ENCODE measurements at places on chromosomes 3 and 15.

GRCh38 chr3:100588251-100588650 is 21.1 kb upstream of the ADGRG7 start:
- H3K27me3 ChIP-seq: peaks cover 6% of the 10 kb centered on the region
- H3K27ac ChIP-seq: no peak overlapping the region
- no peaks in the 10 kb centered on the region for H3K36me3 ChIP-seq
- H3K4me3 ChIP-seq: no peak overlapping the region
- DNase-seq: no peak

DNA sequence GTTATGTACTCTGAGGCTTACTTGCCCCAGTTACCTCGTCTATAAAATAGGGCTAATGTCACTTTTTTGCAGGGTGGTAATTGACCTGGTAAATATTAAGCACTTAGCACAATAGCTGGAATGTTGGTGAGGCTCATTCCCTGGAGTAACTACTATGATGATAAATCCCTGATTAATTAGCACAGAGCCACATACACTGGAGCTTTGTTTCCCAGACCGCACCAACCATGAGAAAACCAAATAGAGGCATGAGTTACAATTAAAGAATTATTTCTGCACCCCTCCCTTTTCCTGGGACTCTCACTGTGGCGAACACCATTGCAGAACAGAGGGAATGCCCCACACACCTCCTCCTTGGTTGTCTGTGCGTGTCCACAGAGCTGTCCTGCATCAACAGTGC is 76.6 kb upstream of the CPOX start:
- H3K27ac ChIP-seq: no peak overlapping the region
- H3K4me3 ChIP-seq: no peak overlapping the region
- DNase-seq: no peak
- H3K36me3 ChIP-seq: no peaks in the 10 kb centered on the region
- peaks cover 4% of the 10 kb centered on the region for H3K27me3 ChIP-seq

- H3K27ac ChIP-seq: no peak overlapping the region
- no peaks in the 10 kb centered on the region for H3K36me3 ChIP-seq
- DNase-seq: no peak
- no peaks in the 10 kb centered on the region for H3K27me3 ChIP-seq
Observed at GRCh38 chr15:27844018-27844666, 255.0 kb downstream of the OCA2 start.

DNA sequence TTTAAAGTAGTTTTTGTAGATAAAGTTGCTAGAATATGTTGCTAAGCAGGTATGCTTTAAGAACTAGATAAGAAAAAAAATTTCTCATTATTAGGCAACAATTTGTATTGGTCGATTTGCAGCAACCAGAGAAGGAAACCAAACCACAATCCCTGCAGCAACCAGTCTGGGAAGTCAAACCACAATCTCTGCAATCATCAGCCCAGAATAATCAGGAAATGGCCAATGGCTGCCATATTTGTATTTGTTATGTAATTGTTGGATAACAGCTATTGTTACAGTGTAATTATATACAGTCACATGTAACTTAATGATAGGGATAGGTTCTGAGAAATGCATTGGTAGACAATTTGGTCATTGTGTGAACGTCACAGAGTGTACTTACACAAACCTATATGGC is 23.6 kb downstream of the STXBP5L start:
- H3K36me3 ChIP-seq: no peaks in the 10 kb centered on the region
- no peaks in the 10 kb centered on the region for H3K4me1 ChIP-seq
- no peak for DNase-seq
- H3K27me3 ChIP-seq: no peaks in the 10 kb centered on the region
- no peak overlapping the region for H3K4me3 ChIP-seq

DNA sequence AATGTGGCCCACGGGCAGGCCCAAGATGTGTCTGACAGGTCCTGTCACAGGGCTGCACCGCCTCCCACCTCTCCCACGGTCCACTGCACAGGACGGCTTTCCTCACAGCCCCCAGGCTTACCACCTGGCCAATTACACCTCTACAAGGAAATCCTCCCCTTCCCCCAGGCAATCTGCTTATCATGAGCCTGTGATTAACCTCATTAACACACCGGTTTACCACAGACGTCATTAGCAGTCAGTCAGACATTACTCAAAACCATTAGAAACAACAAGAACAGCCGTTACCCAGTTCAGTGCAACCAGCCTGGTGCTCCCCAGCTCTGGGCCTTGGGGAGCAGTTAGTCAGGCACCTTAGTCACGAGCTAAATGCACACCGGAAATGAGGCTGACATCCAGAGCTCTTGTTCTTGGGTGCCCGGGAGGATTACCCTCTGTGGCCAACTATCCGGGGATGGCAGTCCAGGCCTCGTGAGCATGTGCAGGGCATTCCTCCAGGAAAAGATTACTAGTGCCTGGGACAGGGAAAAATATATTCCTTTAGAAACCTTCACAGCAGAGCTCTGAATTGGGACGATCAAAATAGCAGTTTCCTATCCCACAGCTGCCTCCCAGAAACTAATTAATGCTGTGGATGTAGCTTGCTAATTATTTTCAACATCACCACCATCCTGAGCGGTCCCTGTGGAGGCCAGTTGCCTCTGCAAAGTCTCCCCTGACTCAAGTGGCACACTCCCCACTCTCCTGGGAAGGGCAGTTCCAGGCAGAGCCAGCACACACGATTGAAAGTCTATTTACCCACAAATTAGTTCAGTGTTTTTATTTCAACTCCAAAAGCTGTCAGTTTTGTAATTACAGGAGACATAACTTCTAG is 117.4 kb upstream of the ZBED2 start:
- no peaks in the 10 kb centered on the region for H3K27me3 ChIP-seq
- peaks cover 23% of the 10 kb centered on the region for H3K36me3 ChIP-seq
- H3K4me3 ChIP-seq: no peak overlapping the region
- DNase-seq: no peak
- no peak overlapping the region for H3K27ac ChIP-seq

DNA sequence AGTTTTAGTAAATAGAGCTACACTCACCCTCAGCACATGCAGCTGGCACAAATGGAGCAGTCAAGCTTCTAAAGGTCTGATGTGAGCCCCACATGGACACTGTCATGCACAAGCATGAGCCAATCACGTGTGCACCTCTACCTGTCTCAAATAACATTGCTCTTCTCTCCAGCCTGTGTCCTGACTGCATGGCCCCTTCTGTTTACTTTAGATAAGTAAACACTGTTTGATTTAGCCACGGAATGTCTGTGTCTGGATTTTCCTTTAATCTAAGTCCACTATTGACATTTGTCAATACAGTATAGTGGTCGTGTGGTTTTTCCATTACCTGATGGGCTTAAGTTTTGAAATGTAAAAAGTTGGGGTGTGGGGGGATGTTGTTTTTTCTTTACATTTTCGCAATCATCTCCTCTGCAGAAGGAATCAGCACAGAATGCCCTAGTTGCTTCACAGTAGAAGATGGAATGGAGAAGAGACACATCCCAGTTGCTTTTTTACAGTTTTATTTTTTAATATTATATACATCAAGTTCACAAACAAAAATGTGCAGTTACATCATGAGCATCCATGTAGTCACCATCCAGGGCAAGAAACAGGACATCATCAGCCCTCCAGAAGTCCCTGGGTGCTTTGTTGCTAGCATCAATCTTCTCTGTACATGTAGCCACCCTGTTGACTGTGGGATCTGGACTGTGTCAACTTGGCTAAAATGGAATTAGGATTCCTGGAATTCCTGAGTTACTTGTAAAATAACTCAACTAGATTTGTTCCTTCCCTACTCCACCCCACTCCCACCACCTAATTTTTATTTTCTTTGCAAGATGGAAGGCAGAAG is 146.1 kb downstream of the UACA start:
- H3K36me3 ChIP-seq: no peaks in the 10 kb centered on the region
- DNase-seq: no peak
- no peak overlapping the region for H3K4me3 ChIP-seq
- no peak overlapping the region for H3K27ac ChIP-seq
- peaks cover 27% of the 10 kb centered on the region for H3K27me3 ChIP-seq

GRCh38 chr15:56978898-56979662 is 60.6 kb downstream of the TCF12 start:
- H3K27me3 ChIP-seq: no peaks in the 10 kb centered on the region
- H3K4me3 ChIP-seq: no peak overlapping the region
- H3K27ac ChIP-seq: no peak overlapping the region

GRCh38 chr3:115659253-115660220 is 36.2 kb downstream of the GAP43 start:
- no peaks in the 10 kb centered on the region for H3K36me3 ChIP-seq
- peaks cover 2% of the 10 kb centered on the region for H3K27me3 ChIP-seq
- no peak overlapping the region for H3K27ac ChIP-seq
- no peak for DNase-seq

DNA sequence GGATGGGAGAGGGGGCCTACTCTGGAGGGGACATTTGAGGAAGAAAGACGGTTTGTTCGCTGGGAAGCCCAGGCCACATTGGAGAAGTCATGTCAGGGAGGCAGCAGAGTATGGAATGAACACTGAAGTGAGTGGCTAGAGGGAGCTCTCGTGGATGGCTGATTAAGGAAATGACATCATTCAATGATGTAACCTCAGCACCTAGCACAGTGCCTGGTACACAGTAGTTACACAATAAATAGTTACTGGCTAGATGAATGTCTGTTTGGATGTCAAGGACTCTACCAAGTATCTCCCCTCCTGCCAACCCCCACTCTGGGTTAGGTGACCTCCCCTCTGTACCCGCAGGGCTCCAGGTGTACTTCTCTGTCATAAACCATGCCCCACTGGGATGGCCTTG is 121.1 kb downstream of the CLSTN2 start:
- no peak for DNase-seq
- H3K27me3 ChIP-seq: no peaks in the 10 kb centered on the region
- H3K27ac ChIP-seq: no peak overlapping the region

- peak; percentile 44 for DNase-seq
- H3K4me3 ChIP-seq: peak overlapping the region; percentile 28
- peaks cover 67% of the 10 kb centered on the region for H3K4me1 ChIP-seq
- no peaks in the 10 kb centered on the region for H3K27me3 ChIP-seq
- peaks cover 33% of the 10 kb centered on the region for H3K36me3 ChIP-seq
Observed at GRCh38 chr15:41935566-41936020, 36.8 kb downstream of the EHD4 start.

DNA sequence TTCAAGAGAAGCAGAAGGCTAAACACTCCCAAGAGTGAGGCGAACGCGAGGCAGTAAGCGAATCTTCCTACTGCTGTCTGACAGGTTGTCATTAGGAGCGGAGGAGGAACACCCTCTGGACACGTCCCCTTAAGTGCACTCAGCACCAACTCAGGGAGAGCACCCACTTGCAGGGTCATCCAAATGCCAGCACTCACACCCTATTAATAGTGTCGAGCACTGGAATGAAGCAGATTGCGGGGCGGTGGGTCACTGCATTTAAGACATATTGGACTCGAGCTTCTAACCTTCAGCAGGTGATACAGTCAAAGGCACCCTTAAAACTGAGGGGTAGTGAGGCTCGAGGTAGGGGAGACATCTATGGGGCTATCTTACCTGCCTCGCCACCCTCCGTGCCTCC is 28.7 kb downstream of the SH3BP5 start:
- peak overlapping the region; percentile 73 for H3K4me3 ChIP-seq
- no peaks in the 10 kb centered on the region for H3K27me3 ChIP-seq
- no peak for DNase-seq
- H3K36me3 ChIP-seq: peaks cover 67% of the 10 kb centered on the region
- H3K27ac ChIP-seq: peak overlapping the region; percentile 89

DNA sequence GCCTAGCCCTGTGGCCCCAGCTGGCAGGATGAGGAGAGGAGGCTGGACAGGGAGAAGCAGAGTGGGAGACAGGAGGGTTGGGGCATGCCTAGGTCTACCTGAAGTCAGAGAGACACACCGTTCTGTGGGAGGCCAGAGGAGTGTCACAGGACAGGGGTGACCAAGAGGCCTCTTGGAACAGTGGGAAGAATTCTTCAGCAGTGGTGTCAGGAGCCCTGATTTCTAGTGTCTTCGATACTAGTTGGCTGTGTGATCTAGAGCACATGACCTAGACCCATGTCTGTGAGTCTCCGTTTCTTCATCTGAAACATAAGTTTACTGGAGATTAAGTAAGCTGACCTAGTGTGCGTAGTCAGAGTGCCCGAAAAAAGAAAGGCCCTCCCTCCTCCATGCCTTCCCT is 92.2 kb downstream of the EEFSEC start:
- H3K36me3 ChIP-seq: peaks cover 13% of the 10 kb centered on the region
- H3K4me3 ChIP-seq: no peak overlapping the region
- H3K27ac ChIP-seq: no peak overlapping the region
- peaks cover 11% of the 10 kb centered on the region for H3K4me1 ChIP-seq

DNA sequence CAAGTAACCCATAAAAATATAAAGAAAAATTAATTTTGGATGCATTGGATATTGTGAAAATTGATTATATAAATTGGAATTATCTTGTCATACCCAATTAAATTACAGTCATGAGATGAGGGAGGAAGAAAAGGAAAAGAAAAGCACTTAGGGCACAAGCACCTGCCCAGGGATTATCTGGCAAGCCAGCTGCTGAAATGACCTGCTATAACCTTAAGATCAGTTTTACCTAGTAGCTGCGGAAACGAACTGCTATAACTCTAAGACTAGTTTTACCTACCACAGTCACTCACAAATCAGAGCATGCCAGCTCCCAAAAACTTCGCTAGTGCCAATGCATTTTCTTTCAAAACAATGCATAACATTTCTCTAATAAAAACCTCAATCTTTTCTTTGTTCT is 26.2 kb downstream of the LRRFIP2 start:
- H3K4me3 ChIP-seq: no peak overlapping the region
- no peaks in the 10 kb centered on the region for H3K27me3 ChIP-seq
- H3K4me1 ChIP-seq: peaks cover 1% of the 10 kb centered on the region
- DNase-seq: no peak

DNA sequence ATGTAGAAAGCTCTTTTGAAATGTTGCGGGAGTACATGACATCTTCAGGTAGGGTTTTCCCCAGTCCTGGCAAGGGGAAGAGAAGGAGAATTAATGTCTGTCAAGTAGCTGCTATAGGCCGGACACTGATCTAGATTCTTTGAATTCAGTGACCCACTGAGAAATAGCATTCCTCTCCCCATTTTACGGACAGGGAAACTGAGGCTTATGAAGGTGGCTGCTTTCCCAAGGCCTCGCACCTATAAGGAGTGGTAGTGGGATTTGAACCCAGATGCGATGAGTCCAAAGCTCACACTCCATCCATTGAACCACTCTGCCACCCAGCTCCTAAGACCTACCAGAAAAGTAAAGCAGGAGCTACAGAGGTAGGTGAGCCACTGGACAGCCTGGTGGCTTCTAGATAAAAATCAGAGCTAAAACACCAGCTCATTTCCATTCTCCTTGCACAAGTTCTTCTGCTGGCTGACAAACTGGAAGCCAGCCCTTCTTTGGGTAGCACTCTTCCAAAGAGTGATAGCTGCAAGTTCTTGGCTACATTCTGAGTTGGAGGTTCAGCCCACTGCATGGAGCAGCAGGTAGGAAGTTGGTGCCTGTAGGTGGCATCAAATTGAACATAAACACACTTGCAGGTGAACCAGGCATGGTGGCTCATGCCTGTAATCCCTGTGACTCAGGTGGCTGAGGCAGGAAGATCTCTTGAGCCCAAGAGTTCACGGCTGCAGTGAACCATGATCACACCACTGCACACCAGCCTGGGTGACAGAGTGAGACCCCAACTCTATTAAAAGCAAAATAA is 22.0 kb downstream of the ZNF710 start:
- H3K27me3 ChIP-seq: no peaks in the 10 kb centered on the region
- H3K36me3 ChIP-seq: peaks cover 3% of the 10 kb centered on the region
- no peak overlapping the region for H3K27ac ChIP-seq
- H3K4me1 ChIP-seq: peaks cover 23% of the 10 kb centered on the region
- H3K4me3 ChIP-seq: no peak overlapping the region

Data from activated CD4-positive, alpha-beta memory T cell treated with anti-CD3 and anti-CD28 coated beads, Interleukin-2, amount 10 ng/mL, durations not matched to agents 7 days and 5 days (primary cell).